ENCODE measurements at places on chromosomes 4 and X.
A peak's percentile ranks its signal among the peaks of the same experiment; 100 is the strongest.

DNA sequence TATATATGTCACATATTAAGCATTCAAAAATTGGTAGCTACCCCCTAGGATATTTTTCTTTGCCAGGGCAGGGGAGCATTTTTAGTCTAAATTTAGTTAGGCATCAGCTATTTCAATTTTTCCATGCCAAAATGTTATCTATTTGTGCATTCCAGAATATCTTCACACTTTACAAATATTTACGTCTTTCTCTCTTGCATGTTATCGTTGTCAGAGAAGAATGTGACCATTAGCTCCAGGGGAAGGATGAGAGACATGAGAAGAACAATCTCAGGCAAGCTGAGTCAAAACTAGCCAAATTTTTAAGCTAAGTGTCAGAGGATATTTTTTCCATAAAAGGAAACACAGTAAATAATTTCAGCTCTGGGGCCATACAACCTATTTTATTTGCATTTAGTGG, 885.0 kb upstream of the EPHA5 start:
- no peaks in the 10 kb centered on the region for H3K36me3 ChIP-seq
- no peak overlapping the region for H3K4me3 ChIP-seq
- H3K27ac ChIP-seq: no peak overlapping the region

DNA sequence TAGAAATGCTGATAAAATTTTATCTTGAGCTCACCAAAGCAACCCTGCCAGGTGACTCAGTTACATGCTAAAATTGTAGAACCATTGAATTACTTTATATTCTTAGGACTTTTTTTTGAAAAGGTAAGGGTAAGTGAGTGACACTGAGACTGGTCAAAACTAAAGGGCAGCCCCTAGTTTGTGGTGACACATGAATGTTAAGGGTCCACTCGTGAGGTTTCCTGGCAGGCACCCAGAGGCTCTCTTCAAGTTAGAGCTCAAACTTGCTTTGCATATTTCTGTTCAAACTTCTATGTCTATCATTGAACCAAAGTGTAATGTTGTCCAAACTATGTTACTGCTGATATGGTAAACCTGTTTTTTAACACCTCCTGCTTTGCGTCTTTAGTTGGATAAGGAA, 30.5 kb downstream of the TMPRSS11D start:
- H3K4me1 ChIP-seq: no peaks in the 10 kb centered on the region
- no peaks in the 10 kb centered on the region for H3K27me3 ChIP-seq
- no peak for DNase-seq
- no peak overlapping the region for H3K27ac ChIP-seq
- H3K36me3 ChIP-seq: no peaks in the 10 kb centered on the region

- H3K36me3 ChIP-seq: no peaks in the 10 kb centered on the region
- H3K4me3 ChIP-seq: no peak overlapping the region
- H3K27me3 ChIP-seq: no peaks in the 10 kb centered on the region
- no peaks in the 10 kb centered on the region for H3K4me1 ChIP-seq
- DNase-seq: no peak
- no peak overlapping the region for H3K27ac ChIP-seq
Measured at GRCh38 chrX:44651358-44651757, 108.7 kb upstream of the FUNDC1 start.

DNA sequence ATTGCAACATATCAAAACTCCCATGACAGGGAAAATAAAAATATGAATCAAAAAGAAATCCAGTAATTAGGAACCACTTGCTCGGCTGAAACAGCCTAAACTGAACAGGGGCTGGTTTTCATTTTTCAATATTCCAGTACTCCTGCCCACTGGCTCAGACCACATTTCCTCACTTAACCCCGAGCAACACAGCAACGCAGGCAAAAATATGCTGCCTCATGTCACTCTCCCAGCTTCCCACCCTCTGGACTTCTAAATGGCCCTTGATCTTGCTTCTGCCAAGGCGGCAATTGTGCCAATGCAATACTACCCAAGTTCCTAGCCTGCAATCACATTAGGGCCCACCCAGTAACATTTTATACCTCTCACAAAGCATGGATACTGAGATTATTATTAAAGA, 30.6 kb downstream of the USP46 start:
- no peaks in the 10 kb centered on the region for H3K27me3 ChIP-seq
- peaks cover 34% of the 10 kb centered on the region for H3K4me1 ChIP-seq
- peak overlapping the region; percentile 9 for H3K4me3 ChIP-seq
- no peaks in the 10 kb centered on the region for H3K36me3 ChIP-seq
- H3K27ac ChIP-seq: peak overlapping the region; percentile 13
- no peak for DNase-seq

- no peak overlapping the region for H3K27ac ChIP-seq
- DNase-seq: no peak
- no peaks in the 10 kb centered on the region for H3K4me1 ChIP-seq
Measured at GRCh38 chr4:17045866-17046265, 147.4 kb upstream of the LDB2 start.

DNA sequence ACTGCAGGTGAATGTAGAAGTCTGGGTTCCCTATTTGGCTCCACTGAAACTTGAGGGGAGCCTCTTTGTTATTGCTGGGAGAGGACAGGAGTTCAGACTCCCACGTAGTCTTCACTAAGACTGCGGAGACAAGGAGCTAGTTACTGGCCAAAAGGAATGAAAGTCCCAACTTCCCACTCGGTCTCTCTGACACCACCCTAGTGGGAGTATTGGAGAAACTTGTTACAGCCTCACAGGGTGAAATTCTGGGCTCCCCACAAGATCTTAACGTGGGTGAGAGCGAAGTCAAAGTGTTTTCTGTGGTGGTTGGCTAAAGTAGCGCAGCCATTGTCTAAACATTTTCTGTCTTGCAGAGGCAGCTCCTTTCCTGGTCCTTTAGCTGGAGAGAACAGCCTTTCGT, 13.5 kb downstream of the MYOZ2 start:
- DNase-seq: no peak
- no peaks in the 10 kb centered on the region for H3K27me3 ChIP-seq
- no peaks in the 10 kb centered on the region for H3K36me3 ChIP-seq
- H3K4me3 ChIP-seq: peak overlapping the region; percentile 51
- peaks cover 38% of the 10 kb centered on the region for H3K4me1 ChIP-seq
- peak overlapping the region; percentile 36 for H3K27ac ChIP-seq

- H3K27me3 ChIP-seq: no peaks in the 10 kb centered on the region
- H3K27ac ChIP-seq: peak overlapping the region; percentile 49
- H3K4me3 ChIP-seq: no peak overlapping the region
- H3K36me3 ChIP-seq: no peaks in the 10 kb centered on the region
- DNase-seq: no peak
Measured at GRCh38 chr4:184453365-184454160, 20.8 kb downstream of the IRF2 start.

GRCh38 chrX:19849464-19850080, 37.8 kb downstream of the SH3KBP1 start:
- no peak overlapping the region for H3K4me3 ChIP-seq
- no peak for DNase-seq
- no peaks in the 10 kb centered on the region for H3K4me1 ChIP-seq
- no peak overlapping the region for H3K27ac ChIP-seq

- H3K4me1 ChIP-seq: no peaks in the 10 kb centered on the region
- no peaks in the 10 kb centered on the region for H3K27me3 ChIP-seq
- no peaks in the 10 kb centered on the region for H3K36me3 ChIP-seq
- no peak for DNase-seq
- H3K27ac ChIP-seq: no peak overlapping the region
Measured at GRCh38 chr4:175246941-175247340, 328.8 kb downstream of the ADAM29 start.

GRCh38 chr4:20159516-20159915, 92.2 kb upstream of the SLIT2 start:
- H3K36me3 ChIP-seq: no peaks in the 10 kb centered on the region
- no peak for DNase-seq

GRCh38 chrX:106862972-106863688, 40.0 kb downstream of the RIPPLY1 start:
- H3K27ac ChIP-seq: no peak overlapping the region
- H3K36me3 ChIP-seq: no peaks in the 10 kb centered on the region
- DNase-seq: no peak

DNA sequence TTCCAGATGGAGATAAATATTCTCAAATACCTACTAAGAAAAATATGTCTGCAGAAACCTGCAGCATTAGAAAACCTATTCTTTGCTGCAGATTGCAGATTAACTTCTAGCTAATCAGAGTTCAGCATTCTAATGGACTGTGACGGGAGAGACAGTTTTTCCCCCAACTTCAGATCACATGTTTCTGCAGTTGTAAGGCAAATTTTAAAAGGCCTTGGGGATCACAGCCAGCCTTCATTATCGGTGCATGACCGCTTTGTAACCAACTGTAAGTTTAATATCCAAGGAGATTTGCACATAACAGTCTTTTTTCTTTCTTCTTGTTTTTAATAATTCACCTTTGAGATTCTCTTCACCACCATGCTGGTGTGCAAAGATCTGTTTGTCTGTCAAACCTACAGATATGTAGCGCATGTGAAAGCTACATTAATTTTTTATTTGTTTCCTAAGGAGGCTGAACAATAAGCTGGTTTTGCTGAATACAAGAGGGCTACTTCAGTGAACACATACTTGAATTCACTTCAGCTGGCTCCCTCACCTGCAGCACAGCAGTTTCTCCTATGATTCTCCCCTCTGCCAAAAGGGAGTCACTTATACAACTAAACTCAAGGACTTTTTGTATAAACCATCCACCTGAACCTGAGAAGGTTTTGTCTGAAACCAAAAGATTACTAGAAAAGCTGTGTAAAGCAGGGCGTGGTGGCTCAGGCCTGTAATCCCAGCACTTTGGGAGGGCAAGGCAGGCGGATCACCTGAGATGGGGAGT, 488.5 kb downstream of the RPA4 start:
- no peak overlapping the region for H3K4me3 ChIP-seq
- H3K27me3 ChIP-seq: no peaks in the 10 kb centered on the region
- H3K4me1 ChIP-seq: no peaks in the 10 kb centered on the region
- no peaks in the 10 kb centered on the region for H3K36me3 ChIP-seq

- no peak overlapping the region for H3K4me3 ChIP-seq
- no peaks in the 10 kb centered on the region for H3K27me3 ChIP-seq
- DNase-seq: no peak
- no peaks in the 10 kb centered on the region for H3K36me3 ChIP-seq
- H3K4me1 ChIP-seq: no peaks in the 10 kb centered on the region
Measured at GRCh38 chr4:146343199-146343598, 128.9 kb downstream of the REELD1 start.

DNA sequence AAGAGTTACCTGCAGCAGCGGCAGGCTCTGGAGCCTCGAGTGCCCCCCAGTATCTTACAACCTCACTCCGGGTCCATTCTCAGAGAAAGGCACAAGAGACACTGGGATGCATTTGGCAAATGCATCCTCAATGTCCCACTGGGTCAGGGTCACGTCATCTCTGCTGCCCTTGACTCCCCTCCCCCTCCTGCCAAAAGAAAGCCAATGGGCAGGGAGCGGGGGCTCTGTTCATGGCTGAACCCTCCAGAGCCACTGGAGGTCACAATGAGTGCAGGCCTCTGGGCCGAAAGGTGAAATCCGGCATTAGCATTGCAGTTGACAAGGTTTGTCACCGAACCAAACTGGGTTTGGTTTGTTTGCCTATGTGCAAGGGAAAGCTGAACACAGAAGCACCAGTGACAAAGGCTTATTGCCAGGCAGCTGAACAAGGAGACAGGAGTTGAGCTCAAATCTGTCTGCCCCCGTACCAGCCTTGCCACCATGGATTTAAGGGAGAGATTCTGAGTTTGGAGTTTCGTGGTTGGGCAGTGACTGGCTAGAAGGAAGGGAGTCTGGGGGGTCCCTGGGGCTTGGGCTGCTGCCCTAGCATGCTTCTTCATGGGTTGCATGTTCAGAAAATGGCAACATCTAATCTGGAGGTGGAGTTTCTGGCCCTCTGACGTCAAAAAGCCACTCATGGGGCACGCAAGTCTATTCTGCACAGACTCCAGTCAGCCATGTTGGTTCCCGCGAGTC, 64.3 kb downstream of the HTRA3 start:
- no peak overlapping the region for H3K4me3 ChIP-seq
- H3K27me3 ChIP-seq: no peaks in the 10 kb centered on the region
- H3K27ac ChIP-seq: no peak overlapping the region
- peaks cover 12% of the 10 kb centered on the region for H3K4me1 ChIP-seq

GRCh38 chrX:31298916-31299315, 227.1 kb upstream of the FTHL17 start:
- H3K36me3 ChIP-seq: no peaks in the 10 kb centered on the region
- DNase-seq: no peak
- H3K27ac ChIP-seq: no peak overlapping the region
- no peak overlapping the region for H3K4me3 ChIP-seq
- no peaks in the 10 kb centered on the region for H3K27me3 ChIP-seq
